ENCODE measurements at places on chromosomes 3 and 15.
A peak's percentile ranks its signal among the peaks of the same experiment; 100 is the strongest.

GRCh38 chr15:57572468-57572867 is 19.2 kb upstream of the MYZAP start:
- DNase-seq = no peak
- H3K36me3 ChIP-seq = no peaks in the 10 kb centered on the region
- peaks cover 12% of the 10 kb centered on the region for H3K4me1 ChIP-seq
- H3K27ac ChIP-seq = no peak overlapping the region

GRCh38 chr3:8328967-8329366 is 172.7 kb upstream of the LMCD1 start:
- H3K4me1 ChIP-seq = no peaks in the 10 kb centered on the region
- H3K27me3 ChIP-seq = no peaks in the 10 kb centered on the region
- DNase-seq = no peak
- no peaks in the 10 kb centered on the region for H3K36me3 ChIP-seq

DNA sequence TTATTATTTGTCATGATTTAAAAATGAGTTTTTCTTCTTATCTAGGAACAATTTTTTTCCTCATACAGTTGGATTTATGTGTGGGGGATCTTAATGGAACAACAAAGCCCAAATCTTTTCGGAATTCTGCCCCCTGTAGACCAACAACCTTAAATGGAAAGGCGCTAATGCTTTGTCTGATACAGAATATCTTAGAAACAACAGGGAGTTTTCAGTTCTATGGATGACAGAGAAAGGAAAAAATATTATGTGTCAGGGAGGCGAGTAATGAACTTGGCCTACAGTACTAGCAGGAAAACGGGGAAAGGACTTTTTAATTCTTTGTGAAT is 592 bp downstream of the MOBP start:
- H3K4me3 ChIP-seq = no peak overlapping the region
- H3K27ac ChIP-seq = no peak overlapping the region
- DNase-seq = no peak
- no peaks in the 10 kb centered on the region for H3K36me3 ChIP-seq

DNA sequence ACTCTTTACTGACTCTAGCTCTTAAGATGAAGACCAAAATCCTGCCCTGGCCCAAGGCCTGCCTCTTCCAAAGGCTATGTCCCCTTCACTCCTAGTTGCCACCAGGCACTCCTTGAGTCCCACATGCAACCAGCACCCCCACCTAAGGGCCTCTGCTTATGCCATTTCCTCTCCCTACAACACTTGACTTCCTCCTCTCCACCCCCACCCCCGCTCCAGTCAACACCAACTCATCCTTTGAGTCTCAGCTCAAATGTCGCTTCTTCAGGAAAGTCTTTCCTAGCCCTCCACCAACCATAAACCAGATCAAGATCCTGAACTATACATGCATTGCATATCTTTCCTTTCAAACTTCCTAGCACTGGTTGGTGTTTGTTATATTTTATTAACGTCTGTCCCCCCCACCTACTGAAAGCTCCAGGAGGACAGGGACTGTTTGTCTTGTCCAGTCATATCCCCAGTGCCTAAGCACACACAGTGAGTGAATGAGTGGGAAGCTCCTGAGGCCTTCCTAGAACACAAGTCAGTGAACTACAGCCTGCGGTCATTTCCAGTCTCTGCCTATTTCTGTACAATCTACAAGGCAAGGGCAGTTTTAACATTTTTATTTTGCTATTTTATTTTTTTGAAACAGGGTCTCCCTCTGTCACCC is 7.3 kb downstream of the TBC1D2B start:
- H3K36me3 ChIP-seq = no peaks in the 10 kb centered on the region
- peaks cover 67% of the 10 kb centered on the region for H3K4me1 ChIP-seq

DNA sequence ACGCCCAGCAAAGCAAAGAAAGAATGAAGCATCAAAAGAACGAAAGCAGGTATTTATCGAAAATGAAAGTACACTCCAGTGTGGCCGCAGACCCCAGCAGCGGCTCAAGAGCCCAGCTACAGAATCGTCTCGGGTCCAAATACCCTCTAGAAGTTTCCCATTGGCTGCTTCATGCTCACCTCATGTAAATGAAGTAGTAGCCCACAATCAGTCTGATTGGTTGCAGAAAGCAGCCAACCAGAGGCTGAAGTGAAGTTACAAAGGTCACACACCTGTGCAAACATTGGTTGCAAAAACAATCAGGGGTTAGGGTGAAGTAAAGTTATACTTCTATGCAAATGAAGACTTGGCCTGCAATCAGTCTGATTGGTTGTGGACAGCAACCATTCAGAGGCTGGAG is 32.0 kb downstream of the SV2B start:
- H3K27ac ChIP-seq = no peak overlapping the region
- H3K4me3 ChIP-seq = no peak overlapping the region
- H3K4me1 ChIP-seq = no peaks in the 10 kb centered on the region
- peaks cover 10% of the 10 kb centered on the region for H3K27me3 ChIP-seq
- no peaks in the 10 kb centered on the region for H3K36me3 ChIP-seq

DNA sequence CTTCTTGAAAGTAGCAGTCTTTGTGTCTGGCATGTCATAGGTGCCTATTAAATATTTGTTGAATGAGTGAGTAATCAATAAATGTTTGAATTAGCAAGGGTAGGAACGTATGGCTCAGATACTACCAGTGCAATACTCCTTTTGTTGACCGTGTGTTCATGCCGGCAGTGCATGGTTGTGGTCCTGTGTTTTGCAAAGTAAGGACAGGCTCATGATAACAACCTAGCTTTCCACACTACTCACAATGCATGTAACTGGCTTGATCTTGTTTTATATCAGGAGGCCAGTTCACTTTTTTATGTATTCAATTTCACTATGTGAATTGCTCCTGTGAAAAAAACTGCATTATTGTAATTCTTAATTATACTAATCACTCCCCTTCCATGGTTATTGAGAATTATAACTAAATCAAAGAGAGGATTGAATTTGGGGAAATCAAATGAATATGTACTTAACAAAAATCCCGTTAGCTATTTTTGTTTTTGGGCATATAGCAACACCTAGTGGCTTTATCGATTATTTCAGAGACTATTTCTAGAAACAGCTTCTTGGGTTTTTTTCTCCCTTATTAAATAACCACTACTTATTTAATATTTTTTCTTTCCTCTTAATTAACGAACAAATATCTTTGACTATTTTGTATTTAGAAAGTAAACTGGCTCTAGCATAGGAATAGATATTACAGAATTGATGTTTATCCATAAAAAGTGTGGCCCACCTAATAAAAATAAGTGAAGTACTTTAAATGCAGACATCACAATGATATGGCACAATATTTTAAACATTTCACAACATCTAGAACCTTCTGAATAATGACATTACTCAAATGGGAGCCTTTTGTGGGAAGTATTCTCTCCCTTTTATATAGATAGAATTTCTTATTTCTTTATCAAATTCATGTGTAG is 218.5 kb downstream of the BBX start:
- H3K27me3 ChIP-seq = no peaks in the 10 kb centered on the region
- H3K36me3 ChIP-seq = no peaks in the 10 kb centered on the region
- H3K27ac ChIP-seq = no peak overlapping the region
- no peak for DNase-seq
- no peak overlapping the region for H3K4me3 ChIP-seq
- no peaks in the 10 kb centered on the region for H3K4me1 ChIP-seq

DNA sequence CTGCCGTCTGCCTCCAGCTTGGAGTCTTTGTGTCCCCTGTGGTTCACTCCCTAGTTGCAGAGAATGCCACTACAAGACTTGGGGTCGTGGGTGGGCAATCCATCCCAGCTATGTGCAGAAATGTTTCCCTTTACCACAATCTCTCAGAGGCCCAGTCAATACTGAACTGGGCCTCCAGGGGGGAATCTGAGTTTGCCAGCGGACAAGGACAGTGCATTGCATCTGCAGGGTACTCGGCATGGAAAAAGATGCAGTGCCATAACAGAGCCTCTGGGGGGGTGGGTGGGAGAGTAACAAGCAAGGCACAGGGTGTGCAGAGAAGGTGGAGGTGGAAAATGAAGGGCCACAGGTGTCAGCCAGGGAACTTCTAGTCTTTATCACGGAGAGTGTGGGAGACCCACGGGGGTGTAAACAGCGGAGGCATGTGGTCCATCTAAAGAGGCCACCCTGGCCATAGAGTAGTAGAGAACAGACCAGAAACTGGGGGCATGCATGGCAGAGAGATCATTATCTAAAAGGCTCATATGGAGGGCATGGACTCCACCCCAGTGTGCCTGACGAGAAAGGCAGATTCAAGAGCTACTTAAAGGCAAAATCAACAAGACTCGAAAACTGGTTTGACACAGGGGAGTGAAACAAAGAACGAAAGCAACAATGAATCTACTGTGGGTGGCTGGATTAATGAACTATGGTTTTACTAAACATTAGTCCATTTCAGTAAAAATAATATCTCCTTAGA is 182.4 kb downstream of the ANXA2 start:
- H3K4me3 ChIP-seq = no peak overlapping the region
- H3K4me1 ChIP-seq = no peaks in the 10 kb centered on the region
- H3K27me3 ChIP-seq = no peaks in the 10 kb centered on the region
- no peaks in the 10 kb centered on the region for H3K36me3 ChIP-seq

GRCh38 chr15:33411596-33412540 is 101.1 kb downstream of the RYR3 start:
- no peaks in the 10 kb centered on the region for H3K4me1 ChIP-seq
- no peak overlapping the region for H3K27ac ChIP-seq
- no peak overlapping the region for H3K4me3 ChIP-seq
- DNase-seq = no peak

DNA sequence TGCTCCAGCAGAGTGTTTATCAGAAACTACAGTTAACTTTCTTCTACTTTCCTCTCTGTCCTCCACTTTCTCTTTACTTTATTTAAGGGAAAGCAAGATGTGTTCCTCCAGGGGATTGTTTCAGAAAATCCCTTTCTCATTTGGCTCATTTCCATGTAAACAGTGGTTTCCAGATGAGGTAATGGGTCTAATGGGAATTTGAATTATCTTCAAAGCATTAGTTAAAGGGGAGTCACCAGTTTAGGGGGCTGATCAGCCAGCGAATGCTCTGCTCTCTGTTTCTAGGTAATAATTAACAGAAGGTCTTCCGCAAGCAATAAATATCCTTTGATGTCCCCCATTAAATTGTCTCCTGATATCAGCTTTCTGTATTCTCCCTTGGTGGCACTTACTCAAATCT is 30.4 kb upstream of the ZNF639 start:
- no peak overlapping the region for H3K27ac ChIP-seq
- no peaks in the 10 kb centered on the region for H3K4me1 ChIP-seq
- no peak for DNase-seq

- H3K27ac ChIP-seq = no peak overlapping the region
- peak; percentile 39 for DNase-seq
- H3K36me3 ChIP-seq = no peaks in the 10 kb centered on the region
- no peaks in the 10 kb centered on the region for H3K4me1 ChIP-seq
- H3K27me3 ChIP-seq = no peaks in the 10 kb centered on the region
These were observed 50.7 kb upstream of the GOLGA6L2 start for GRCh38 chr15:23497710-23498111.

GRCh38 chr15:64521201-64521600 is 60.8 kb downstream of the ZNF609 start:
- H3K36me3 ChIP-seq = no peaks in the 10 kb centered on the region
- no peak overlapping the region for H3K4me3 ChIP-seq
- peak overlapping the region; percentile 44 for H3K27ac ChIP-seq
- H3K4me1 ChIP-seq = peaks cover 19% of the 10 kb centered on the region
- no peak for DNase-seq
- H3K27me3 ChIP-seq = no peaks in the 10 kb centered on the region

GRCh38 chr3:132253262-132253878 is 63.8 kb upstream of the ACP3 start:
- H3K27ac ChIP-seq = no peak overlapping the region
- no peaks in the 10 kb centered on the region for H3K36me3 ChIP-seq
- H3K27me3 ChIP-seq = no peaks in the 10 kb centered on the region
- no peaks in the 10 kb centered on the region for H3K4me1 ChIP-seq

GRCh38 chr15:38861108-38861507 is 296.5 kb upstream of the RASGRP1 start:
- no peaks in the 10 kb centered on the region for H3K27me3 ChIP-seq
- peaks cover 4% of the 10 kb centered on the region for H3K4me1 ChIP-seq
- no peaks in the 10 kb centered on the region for H3K36me3 ChIP-seq

DNA sequence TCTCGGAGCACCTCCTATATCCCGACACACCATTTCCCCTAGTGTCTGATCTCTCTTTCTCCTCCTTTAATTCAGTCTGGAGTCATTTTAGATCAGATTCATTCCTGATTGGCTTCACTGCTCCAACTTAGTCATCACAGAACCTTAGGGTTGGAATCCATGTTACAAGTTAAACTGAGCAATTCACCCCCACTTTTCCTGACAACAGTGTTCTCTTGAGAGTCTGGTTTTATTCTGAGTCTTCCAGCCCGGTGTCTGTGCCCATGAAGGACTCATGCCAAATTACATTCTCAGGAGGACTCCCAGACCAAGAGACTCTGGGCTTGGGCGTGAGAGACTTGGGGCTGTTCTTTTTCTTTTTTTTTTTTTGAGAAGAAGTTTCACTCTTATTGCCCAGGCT is 57.5 kb downstream of the LPP start:
- H3K4me1 ChIP-seq = peaks cover 35% of the 10 kb centered on the region
- no peaks in the 10 kb centered on the region for H3K27me3 ChIP-seq

GRCh38 chr3:11495948-11496557 is 147.7 kb downstream of the VGLL4 start:
- no peak for DNase-seq
- no peaks in the 10 kb centered on the region for H3K27me3 ChIP-seq
- H3K4me3 ChIP-seq = no peak overlapping the region
- no peak overlapping the region for H3K27ac ChIP-seq
- H3K4me1 ChIP-seq = peaks cover 13% of the 10 kb centered on the region

DNA sequence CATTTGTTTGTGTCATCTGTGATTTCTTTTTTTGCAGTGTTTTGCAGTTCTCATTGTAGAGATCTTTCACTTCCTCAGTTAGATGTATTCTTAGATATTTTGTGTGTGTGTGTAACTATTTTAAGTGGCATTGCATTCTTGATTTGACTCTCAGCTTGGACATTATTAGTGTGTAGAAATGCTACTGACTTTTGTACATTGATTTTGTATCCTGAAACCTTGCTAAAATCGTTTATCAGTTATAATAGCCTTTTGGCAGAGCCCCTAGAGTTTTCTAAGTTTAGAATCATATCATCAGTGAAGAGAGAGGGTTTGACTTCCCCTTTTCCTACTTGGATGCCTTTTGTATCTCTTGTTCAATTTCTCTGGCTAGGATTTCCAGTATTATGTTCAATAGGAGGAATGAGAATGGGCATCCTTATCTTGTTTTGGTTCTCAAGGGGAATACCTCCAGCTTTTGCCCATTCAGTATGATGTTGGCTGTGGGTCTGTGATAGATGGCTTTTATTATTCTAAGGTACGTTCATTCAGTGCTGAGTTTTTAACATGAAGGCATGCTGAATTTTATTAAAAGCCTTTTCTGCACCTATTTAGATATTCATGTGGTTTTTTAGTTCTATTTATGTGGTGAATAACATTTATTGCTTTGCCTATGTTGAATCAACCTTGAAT is 211.7 kb downstream of the MBNL1 start:
- no peaks in the 10 kb centered on the region for H3K36me3 ChIP-seq
- H3K4me3 ChIP-seq = no peak overlapping the region
- no peaks in the 10 kb centered on the region for H3K4me1 ChIP-seq
- no peaks in the 10 kb centered on the region for H3K27me3 ChIP-seq

GRCh38 chr15:69526081-69527061 is 73.8 kb downstream of the RPLP1 start:
- peaks cover 16% of the 10 kb centered on the region for H3K4me1 ChIP-seq
- H3K4me3 ChIP-seq = no peak overlapping the region
- H3K36me3 ChIP-seq = no peaks in the 10 kb centered on the region
- DNase-seq = no peak
